ENCODE measurements at places on chromosomes 4 and X.

GRCh38 chrX:78555401-78555980, 103.6 kb downstream of the RTL3 start:
- no peak for DNase-seq

- DNase-seq: no peak
Observed at GRCh38 chr4:122992057-122992456, 69.7 kb upstream of the NUDT6 start.

- DNase-seq: no peak
Observed at GRCh38 chrX:72069350-72070160, 62.2 kb downstream of the RTL5 start.

DNA sequence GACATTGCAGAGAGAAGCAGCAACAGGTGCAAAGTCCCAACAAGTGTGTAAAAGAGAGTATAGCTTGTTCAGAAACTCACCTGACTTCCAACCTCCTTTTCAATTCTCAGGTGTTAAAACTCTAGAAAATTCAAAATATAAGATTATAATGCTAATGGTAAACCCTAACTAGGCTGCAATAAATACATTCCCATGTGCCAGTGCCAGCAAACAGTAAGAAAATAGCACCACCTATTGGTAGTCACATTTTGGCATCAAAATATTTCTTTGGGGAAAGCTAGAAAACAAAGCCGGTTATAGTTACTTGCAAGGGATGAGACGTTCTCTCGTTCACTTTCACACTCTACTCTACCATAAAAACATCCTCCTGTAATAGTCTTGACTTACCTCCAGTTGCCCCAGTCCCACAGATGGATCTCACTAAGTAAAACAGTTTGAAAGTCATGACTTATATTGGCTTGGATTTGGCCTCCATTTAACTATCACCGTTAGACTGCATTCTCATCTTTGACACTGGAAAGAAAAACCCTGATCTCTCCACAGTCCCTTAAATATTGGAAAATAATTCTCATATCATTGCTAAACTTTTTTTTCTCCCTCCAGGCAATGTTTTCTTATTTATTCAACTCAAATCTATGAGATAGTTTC, 9.6 kb downstream of the BMP3 start:
- no peak for DNase-seq

- DNase-seq: no peak
Observed at GRCh38 chrX:10070714-10071436, 85.9 kb upstream of the CLCN4 start.

DNA sequence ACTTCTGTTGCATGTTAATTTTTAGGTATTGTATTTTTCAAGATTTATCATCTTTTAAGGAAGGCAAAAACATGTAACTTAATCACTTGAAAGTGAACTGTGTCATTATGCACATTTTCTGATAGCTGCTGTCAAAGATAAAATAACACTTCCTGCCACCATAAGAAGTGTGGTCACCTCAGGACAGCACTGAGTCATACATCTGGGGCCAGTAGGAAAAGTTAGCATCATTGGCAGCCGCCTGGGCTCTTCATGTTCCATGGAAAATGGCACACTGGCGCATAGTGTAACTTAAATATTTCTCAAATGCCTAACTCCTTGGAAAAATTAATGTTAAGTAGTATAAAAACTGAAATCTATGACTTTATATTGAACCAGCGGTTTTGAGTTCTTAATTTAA, 24.2 kb downstream of the CNKSR2 start:
- DNase-seq: no peak

- no peak for DNase-seq
Observed at GRCh38 chr4:57190601-57191481, 80.7 kb upstream of the IGFBP7 start.

- no peak for DNase-seq
Observed at GRCh38 chr4:167779864-167780263, 312.5 kb upstream of the ANXA10 start.

- DNase-seq: no peak
Observed at GRCh38 chrX:104253567-104254441, 929 bp downstream of the ESX1 start.

DNA sequence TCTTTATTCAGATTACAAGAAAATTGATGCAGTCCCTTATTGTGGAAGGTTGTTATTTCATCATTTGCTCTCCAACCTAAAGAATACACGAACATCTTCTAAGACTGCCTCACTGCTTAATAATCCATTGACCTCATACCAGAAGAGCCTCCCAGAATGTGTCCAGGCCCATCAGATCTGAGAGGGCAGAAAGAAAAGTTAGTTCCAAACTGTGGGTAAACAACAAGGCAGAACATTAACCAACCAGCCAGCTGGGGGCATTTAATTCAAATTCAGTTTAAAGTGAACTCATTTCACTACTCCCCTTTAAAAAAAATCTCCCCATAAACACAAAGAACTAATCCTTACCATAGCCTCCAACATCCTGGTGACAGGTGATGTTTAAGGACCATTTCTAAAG, 13.8 kb downstream of the GPC4 start:
- DNase-seq: no peak
